NCI-H2081 treated with DMSO at 0.1 percent for 48 hours (cell line): ENCODE measurements at places on chromosomes 2 and 18.

DNA sequence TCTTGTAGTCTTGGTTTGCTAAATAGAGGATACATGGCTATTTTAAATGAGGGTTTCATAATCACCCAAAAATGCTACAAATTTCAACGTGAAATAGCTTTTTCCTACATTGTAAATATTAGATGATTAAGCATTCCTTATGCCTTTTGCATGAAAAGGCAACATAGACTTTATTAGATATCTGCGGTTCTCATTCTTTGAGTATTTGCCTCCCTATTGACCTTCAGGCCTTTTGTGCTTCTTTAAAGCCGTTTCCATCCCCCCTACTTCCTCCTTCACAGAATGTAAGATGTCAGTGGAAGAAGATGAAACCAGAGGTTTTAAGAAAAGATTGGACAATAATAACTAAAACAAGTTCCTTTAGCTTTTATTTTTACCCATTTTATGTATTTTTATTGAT is 144.1 kb downstream of the UBE2E3 start:
- no peak for DNase-seq

DNA sequence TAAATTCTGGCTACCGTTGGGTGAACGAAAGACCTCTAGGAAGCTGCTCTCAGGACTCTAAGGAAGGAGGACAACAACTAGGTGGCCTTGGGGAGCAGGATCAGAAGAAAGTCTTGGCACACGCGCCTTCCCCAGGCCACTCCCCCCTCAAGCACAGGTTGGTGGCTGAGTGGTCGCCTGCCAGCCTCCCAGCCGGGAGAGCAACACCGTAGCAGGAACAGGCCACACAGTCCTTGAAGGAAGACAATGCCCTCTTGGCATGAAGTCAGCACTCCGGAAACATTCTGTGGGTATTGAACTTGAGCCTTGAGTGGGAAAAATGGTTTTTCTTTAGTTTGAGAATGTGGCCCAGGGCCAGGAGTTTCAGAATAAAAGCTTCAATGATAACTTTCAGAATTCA is 87.4 kb upstream of the AGAP1 start:
- no peak for DNase-seq

DNA sequence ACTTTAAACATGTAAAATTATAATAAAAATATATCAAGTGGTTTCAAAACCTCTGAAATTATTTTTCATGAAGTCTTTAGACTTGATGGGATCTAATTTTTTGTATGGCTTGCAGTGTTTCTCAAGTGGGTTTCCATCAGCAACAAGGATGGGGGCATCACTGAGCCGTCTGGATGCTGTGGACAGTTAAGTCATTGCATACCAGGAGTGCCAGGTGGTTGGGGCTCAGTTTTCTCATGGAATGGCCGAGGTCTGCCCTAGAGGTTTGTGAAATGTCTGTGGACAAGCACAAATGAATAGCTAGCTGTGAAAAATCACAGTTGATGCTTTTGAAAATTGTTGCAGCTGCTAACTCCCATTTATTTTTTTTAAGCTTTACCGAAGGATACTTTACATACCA is 1.7 kb downstream of the PRELID3A start:
- no peak for DNase-seq

DNA sequence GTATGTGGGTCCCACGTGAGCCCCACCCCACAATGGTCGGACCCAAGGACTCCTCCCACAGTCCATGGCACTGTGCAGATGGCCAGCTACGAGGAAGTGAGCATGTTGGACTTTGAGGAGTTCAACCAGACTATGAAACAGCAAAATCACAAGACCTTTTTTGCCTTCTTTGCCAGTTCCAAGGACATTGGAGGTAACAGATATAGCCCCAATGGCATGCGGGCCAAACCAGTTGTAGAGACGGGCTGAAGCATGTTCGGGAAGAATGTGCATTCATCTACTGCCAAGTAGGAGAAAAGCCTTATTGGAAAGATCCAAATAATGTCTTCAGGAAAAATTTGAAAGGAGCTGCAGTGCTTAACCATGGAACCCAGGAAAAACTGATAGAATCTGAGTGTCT is 12.6 kb downstream of the DNER start:
- no peak for DNase-seq

DNA sequence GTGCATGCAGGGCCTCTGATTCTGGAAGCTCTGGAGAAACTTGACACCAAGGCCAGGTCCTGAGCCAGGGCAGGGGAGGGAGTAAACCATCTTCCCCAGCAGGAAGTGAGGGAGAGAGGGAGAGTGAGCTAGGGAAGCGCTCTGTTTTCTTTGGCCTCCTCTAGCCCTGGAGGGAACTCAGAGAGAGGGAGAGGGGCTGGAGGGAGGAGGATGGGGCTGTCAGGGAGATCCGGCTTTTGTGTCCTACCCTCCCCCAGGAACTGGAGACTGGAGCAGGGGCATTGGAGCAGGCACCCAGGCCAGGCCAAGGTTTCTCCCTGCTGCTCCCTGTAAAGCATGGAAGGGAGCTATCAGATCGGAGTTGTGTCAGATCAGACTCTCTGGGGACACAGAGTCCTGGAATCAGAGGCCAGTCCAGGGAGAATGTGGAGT is 22.7 kb upstream of the PKDCC start:
- DNase-seq = no peak

GRCh38 chr2:134491022-134491421 is 227.8 kb downstream of the TMEM163 start:
- DNase-seq = no peak

DNA sequence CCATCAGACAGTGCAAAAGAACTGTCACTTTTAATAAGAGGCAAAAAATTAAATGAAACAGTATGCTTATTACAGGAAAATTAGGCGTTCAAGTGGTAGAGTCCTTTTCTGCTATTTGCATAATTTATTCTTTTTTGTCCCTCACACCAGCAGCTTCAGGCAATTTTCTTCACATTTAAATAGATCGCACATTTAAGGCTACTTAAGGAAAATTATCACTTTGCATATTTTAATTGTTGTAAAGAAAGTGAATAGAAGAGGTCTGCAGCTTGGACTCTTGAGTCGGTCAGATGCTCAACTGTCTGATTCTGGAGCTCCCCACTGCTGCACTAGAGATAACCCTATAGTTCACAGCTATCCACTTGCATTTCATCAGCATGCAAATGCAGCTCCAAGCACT is 141.3 kb downstream of the FIGN start:
- no peak for DNase-seq

DNA sequence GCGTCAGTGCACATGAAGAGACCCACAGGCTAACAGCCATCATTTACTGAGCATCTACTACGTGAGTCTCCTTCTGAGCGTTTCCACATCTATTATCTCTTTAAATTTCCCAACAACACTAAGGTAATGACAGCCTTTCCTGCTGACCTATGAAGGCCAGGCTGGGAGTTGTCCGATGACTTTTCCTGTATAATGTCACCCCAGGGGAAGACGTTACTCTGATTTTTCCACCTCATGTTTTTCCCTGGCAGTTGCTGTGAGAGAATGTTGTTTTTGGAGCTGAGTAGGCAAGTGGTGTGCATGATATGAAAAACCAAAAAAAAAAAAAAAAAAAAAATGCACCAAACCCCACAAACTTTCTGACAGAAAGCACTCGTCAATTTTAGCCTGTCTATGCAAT is 207.6 kb downstream of the SLC8A1 start:
- no peak for DNase-seq

GRCh38 chr18:40612356-40612755 is 1342.7 kb upstream of the PIK3C3 start:
- DNase-seq = no peak

- DNase-seq = no peak
Measured at GRCh38 chr18:63046375-63046774, 273.2 kb downstream of the BCL2 start.

- no peak for DNase-seq
Measured at GRCh38 chr2:8684540-8684877, 2.7 kb downstream of the ID2 start.

- DNase-seq = no peak
Measured at GRCh38 chr18:70578480-70578879, 289.6 kb downstream of the SOCS6 start.

GRCh38 chr2:202072226-202072625 is 829 bp upstream of the KIAA2012 start:
- no peak for DNase-seq

- DNase-seq = no peak
Measured at GRCh38 chr2:165240916-165241315, 1.7 kb downstream of the SCN2A start.

DNA sequence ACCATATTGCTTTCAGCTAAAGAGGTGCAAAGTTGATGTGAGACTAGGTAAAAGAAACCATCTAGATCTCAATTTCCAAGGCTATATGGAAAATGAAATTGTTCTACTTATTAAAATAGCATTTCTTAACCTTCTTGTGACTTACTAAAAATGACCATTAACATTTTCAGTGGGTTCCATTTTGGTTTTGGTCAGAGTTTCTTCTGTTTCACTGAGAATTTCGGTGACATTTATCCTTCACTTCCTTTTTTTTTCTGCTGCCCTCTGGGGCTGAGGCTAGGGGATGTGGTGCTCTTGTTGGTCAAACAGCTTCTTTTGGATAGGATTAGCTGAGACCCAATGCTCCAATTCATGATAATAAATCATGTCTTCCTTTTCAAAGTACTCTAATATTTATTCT is 44.3 kb upstream of the REL start:
- no peak for DNase-seq
